Inflammatory macrophage treated with lipopolysaccharide for 1 hour (primary cell): ENCODE measurements at places on chromosomes 11 and 22.
A peak's percentile ranks its signal among the peaks of the same experiment; 100 is the strongest.

DNA sequence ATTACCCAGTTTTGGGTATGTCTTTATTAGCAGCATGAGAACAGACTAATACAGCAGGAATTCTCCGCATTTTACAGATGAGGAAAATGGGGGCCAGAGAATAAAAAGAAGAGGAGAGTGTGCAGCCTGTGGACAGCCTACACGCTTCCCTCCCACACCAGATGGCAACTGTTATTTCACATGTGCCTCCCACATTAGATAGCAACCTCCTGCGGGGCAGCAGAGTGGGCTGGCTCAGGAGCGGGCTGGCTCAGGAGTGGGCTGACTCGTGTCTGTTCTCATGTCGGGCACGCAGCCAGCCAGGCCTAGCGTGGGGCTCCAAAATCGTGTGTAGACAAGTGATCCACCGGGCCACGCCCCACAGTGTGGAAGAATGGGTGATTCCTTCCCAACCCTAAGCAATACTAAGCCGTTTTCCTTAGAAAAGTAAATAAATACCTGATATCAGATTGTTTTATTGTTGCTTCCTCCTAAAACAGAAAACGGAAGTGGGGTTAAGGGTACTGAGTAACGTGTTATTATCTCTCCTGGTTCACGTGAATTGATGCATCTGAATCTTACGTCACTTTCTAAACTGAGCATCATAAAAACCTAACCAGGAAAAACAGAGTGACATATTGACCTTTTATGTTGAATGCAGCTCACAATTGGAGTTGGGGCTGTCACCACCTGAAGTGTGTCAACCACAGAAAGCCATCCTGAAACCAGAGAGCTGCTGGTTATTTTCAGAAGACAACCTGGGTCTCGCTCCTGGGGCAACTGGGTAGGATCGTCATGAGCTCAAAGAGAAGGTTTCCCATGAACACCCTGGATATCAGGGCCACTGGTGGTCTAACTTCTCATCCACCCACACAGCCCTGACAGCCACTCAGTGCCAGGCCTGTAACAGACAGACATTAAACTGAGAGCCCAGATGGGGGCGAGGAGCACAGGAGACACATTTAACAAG is 3.3 kb downstream of the TTLL1 start:
- DNase-seq = no peak

- DNase-seq = no peak
These were observed 94.9 kb downstream of the LARGE2 start for GRCh38 chr11:46017341-46017740.

- DNase-seq = no peak
These were observed 21.1 kb downstream of the PHF21B start for GRCh38 chr22:44988671-44989070.

DNA sequence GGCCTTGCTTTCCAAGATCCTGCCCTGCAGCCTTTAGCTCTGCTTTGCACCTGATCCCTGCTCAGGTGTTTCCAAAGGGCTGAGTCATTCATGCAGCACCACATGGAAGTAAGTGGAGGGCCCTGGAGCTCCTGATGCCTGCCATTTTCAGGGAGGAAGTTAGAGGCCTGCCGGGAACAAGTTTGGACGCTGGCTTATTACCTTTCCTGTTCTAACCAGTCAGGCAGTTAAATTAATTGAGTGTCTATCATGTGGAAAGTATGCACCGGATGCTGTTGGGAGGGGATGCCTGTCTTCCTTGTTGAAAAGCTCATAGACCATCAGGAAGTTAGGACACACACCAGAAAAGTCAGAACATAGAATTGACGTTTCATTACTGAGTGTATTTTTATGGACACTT is 73.7 kb upstream of the PLET1 start:
- DNase-seq = no peak

- DNase-seq = no peak
These were observed 437.7 kb downstream of the BUD13 start for GRCh38 chr11:116335078-116335477.

DNA sequence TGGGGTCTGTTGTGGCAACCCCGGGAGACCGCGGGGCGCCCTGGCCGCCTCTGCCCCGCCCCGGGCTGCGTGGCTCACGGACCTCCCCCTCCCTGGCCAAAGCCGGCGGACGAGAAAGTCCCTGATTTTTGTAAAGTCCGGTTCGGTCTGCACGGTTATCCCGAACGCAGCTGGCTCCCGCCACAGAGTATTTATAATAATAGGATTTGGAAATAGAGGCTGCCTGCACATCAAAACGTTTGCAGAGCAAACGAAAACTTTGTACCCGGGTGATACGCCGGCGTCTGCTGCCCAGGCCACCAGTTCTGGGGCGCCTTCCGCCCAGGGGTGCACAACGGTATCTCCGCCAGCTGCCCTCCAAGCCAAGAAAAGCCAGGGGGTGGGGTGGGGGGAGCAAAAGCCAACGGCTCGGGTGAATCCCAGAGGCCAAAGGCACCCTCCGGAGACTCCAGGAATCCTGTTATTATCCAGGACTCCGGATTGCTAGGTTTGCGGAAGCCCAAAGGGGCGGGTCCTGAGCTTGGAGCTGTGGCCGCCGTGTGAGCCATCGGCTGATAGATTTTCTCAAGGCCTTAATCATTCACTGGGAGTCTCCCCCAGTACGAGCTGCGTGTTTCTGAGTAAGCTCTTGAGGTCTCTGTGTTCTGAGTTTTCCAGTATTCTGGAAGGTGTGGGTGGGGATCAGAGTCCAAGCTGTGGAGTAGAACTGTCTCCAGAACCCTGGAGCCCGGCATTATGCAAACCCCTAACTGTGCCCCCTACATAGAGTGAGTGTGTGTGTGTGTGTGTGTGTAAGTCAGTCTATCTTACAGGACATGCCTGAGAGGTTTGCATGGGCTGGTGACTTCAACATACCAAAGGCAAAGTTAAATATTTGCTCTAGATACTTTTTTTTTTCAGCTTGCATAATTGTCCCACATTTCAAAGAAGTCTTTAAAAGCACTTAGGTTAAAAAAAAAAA is 673 bp upstream of the SHANK2 start:
- peak; percentile 3 for DNase-seq

GRCh38 chr11:34261095-34261494 is 96.7 kb downstream of the ABTB2 start:
- no peak for DNase-seq

DNA sequence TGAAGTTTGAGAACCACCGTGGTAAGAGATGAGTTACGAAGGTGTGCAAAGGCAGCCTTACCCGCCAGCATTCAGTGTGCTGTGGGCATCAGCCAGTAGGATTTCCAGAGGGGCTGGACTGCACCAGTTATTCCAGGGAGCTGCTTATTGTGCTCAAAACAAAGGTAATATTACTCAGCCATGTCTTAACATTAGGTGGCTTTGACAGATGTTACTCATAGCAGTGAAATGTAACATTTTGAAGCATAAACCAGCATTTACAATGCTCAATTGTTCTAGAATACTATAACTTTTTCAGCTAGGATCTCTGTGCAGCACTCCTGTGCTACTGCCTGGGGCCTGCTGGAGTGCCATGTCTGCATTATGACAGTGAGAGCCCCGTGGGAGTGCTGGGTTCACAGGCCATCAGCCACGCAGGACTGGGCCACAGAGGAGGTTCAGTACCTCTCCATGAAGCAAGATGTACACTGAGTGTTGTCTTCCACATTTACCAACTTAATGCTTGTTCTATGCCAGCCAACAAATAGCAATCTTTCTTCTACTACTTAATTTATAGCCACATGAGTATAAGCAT is 238.1 kb downstream of the CADM1 start:
- no peak for DNase-seq

- no peak for DNase-seq
These were observed 34.2 kb downstream of the MACROD1 start for GRCh38 chr11:64131683-64132190.

DNA sequence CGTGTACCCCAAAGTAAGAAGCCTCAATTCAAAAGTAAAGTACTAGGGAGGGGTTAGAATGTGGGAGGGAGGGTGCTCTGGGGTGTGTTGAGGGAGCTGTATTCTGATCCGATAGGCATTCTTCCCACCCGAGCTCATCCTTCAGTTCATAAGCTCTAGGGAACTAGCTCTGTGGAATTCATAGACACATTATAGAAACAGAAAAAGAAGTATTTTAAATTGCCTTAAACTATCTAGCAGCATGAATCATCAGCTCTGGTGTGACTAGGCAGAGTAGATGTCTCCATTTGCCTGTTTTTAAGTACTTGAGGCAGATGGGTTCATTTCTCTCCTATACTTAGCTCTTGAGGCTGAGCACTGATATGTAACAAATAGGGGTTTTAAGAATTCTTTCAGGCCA is 7.3 kb upstream of the SGSM3 start:
- no peak for DNase-seq

GRCh38 chr11:94537031-94537600 is 6.6 kb upstream of the FUT4 start:
- no peak for DNase-seq

- DNase-seq = no peak
These were observed 64.8 kb downstream of the APOL5 start for GRCh38 chr22:35782504-35782903.

- DNase-seq = no peak
These were observed 14.2 kb downstream of the LMO1 start for GRCh38 chr11:8249482-8249881.

DNA sequence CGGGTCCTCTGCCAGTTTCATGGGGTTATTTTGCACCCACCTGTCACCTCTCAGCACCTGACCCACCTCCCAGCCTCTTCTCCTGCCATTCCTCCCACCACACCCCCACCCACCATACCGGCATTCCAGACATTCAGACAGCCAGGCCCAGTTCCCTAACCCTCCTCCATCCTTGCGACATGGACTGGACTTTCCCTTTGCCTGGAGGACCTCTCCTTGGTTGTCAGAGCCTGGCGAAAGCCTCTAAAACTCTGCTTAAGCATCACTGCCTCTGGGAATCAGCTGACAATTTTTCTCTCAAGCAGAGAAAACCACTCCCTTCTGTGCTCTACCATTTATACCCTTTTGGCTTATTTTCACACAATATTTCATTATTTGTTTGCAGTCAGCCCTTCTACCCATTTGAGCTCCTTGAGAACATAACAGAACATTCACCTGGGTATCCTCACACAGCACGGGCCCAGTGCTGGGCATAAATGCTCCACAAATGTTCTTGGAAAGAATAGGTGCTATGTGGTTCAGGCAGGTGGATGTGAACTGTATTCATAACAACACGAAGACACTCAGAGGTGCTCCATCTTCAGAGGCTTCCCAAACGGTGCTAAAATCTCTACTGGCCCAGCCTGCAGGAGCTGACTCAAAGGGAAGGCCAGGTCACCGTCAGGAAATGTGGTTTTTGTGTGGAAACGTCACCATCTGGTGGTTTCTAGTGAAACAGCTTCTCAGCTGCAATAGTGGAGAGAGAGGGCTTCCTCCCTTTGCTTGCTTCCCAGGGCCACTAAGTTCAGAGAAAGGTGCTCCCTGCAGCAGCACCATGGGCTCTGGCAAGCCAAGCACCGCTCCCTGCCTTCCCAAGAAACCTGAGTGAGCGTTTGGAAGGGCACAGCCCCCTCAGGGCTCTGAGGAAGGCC is 10.4 kb downstream of the SPATA19 start:
- DNase-seq = peak; percentile 13

- DNase-seq = no peak
These were observed 152.3 kb downstream of the FEZ1 start for GRCh38 chr11:125343718-125344131.

GRCh38 chr11:134346101-134346975 is 14.6 kb downstream of the GLB1L2 start:
- DNase-seq = no peak

DNA sequence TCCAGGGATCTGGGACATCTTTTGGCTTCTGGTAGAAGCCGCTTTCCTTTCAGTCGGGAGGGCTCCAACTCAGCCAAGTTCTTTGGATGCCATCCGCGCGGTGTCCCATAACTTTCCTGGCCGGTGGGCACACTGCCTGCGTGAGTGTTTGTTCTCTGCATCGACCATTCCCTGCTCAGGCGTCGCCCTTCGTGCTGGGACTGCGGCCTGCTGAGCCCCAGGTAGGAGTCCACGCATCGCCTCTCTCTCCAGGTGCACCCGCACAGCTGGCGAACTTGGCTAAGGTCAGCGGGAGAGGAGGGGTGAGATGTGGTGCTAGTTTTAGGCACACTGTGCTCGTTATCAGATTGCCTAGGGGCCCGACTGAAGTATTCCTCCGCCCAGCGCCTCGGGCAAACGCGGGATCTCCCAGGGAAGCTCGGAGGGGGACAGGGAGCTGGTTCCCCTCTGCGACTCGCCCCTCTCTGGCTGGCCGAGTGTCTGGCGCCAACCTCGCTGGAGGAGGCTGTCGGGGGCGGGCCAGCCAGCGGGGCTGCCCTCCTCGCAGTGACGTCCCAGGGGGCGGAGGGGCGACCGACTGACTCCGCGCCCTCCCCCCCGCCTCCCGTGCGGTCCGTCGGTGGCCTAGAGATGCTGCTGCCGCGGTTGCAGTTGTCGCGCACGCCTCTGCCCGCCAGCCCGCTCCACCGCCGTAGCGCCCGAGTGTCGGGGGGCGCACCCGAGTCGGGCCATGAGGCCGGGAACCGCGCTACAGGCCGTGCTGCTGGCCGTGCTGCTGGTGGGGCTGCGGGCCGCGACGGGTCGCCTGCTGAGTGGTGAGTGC is at the start of gene LAYN:
LAYN (plus strand) TSS at position 607 of the 823 bp plus-strand sequence; CDS start at position 731, 124 bp downstream.
- no peak for DNase-seq

GRCh38 chr22:17065433-17065832 is 19.4 kb upstream of the IL17RA start:
- no peak for DNase-seq

- DNase-seq = no peak
These were observed 270.3 kb upstream of the RAG2 start for GRCh38 chr11:36868380-36868779.

DNA sequence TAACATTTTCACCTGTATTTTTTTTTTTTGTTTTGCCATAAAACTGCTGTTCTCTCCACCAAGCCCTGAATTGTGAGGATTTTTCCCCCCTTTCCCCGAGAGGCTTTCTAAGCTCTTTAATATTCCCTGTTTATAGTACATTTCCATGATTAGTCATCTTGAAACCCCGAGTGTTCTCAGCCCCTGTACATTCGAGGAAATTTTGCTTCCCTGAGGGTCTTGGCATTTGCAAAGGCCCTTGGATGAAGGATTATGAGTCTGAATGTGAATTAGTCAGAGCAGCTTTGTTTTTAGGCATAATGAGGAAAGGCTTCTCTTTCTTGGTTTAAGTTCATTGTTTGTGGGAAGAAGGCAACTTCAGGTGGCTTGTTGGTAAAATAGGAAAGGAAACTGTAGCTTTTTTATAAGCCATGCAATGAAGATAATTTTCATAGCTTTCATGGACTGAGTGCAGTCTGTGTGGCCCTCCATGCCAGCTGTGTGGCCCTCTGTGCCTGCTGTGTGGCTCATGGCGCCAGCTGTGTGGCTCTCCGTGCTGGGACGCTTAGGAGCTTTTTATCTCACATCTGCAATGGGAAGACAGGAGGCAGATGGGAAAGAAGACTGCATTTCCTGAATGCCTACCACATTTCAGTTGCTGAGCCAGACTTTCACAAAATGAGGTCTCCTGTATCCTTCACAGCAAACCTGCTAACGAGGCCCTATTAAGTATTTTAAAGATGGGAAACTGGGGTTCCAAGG is 129.0 kb downstream of the TEAD1 start:
- DNase-seq = no peak

GRCh38 chr11:18703001-18703763 is 4.6 kb downstream of the TMEM86A start:
- no peak for DNase-seq

GRCh38 chr11:59138643-59139042 is 4.0 kb upstream of the FAM111A start:
- no peak for DNase-seq

- no peak for DNase-seq
These were observed 9.4 kb downstream of the PLAAT2 start for GRCh38 chr11:63553759-63554158.
